ENCODE measurements at places on chromosomes 3 and 15.
A peak's percentile ranks its signal among the peaks of the same experiment; 100 is the strongest.

DNA sequence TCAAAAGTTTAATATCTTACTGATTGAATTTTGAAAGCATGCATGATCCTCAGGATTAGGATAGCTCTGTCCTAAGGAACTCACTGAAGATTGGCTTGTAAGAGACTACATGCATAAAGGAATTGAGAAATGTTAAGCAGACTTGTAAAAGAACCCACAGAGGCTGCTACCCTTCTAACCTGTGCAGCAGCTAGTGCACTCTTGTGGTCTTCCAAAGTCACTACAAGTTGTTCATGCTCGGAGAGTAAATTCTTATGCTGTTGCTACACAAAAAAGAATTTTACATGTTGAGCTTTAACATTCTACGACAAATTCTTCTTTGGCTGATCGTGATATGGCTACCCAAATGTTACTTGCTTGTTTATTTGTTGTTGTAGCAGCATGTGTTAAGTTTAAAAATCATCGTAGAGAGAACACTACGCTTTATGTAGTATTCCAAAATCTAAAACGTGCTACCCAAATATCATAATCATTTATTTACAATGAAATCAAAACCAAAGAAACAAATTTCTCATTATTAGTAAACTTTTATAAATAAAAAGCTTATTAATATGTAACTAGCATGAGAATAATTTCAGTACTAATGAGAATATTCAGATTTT lies 55.0 kb downstream of the GOLIM4 start:
- DNase-seq = no peak

DNA sequence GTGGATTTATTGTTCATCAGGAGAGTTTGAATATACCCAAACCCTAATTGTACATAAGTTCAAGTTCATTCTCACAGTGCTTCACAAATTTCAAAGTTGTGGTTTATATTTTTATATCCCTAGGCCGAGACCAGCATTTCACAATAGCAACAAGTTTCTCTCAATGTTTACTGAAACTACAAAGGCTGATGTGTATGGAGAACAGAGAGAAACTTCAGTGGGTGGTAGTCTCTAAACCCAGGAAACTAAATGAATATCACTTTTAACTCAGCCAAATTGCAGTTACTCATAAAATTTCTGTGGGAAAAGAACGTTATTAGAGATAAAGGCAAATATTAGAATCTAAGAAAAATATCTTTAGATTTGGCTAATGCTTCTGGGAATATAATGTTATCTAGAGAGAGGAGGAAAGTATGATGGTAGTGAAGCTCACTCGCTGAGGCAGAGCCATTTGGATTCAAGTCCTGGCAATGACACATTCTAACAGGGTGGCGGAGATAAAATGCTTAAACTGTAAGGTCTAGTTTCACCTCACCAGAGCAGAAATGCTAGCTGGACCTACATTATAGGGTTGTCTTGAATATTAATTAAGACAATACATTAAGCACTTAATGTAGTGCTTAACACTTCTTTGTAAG lies 514.8 kb downstream of the EPHA3 start:
- no peak for DNase-seq

DNA sequence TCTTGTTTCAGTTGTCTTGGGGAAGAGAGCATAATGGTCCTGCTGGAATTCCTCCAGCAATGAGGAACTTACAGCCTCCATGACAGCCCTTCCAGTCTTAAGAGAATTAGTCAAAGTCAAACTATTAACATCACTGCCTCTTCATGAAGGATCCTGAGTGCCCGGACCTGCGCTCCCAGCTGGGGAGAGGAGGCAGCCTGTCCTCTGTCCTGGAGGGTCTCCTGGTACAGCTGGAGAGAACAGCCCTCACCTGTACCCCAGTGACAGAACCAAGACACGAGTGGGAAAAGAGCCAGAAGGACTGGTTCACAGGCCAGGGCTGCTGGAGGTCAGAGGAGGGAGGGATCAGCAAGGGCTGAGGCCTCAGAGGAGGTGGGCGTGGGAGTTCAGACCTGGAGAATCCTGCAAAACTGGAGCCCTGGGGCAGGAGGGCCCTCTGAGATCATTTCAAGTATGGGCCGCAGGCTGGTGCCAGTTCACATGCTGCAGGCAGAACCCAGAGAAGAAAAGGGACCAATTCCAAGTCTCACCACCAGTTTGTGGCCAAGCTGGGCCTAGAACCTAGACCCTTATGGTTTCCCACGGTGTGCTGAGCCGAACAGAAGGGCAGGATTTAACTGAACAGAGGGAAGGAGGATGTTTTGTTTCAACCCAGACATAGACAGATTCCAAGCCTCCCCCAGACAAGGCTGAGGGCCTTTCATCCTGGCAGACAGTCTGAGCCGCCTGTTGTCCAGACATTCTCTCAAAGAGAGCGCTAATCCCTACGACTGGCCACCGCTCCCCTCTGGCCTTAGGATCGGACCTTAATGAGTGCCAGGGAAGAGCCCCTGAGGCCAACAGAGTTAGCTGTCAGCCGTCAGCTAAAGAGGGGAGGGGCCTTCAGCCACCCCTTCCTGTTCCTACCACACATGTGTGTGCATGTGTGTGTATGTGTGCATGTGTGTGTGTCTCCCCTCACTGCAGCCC lies 18.2 kb downstream of the LOXL1 start:
- DNase-seq = no peak

GRCh38 chr3:128702391-128702790 lies 23.6 kb upstream of the RAB7A start:
- no peak for DNase-seq

GRCh38 chr3:133561679-133562078 lies 11.8 kb upstream of the CDV3 start:
- no peak for DNase-seq

DNA sequence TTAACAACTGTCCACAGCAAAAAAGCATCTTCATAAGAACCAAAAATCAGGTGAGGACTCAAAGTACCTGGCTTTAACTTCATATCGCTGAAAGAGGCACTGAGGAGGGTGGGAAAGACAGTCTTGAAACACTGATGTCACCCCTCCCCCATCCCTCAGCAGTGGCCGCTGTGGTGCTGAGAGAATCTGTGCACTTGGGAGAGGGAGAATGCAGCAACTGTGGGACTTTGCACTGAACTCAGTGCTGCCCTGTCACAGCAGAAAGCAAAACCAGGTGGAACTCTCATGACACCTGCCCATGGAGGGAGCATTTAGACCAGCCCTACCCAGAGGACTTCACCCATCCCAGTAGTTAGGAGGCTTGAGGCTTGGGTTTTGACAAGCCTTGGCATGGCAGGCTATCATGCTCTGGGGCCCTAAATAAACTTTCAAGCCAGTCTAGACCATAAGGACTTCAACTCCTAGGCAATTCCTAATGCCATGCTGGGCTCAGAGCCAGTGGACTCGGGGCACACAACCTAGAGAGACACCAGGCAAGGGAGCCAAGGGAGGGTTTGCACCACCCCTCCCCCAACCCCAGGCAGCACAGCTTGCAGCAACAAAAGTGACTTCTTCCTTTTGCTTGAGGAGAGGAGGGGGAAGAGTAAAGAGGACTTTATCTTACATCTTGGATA lies 6.1 kb upstream of the ZSCAN2 start:
- DNase-seq = no peak

DNA sequence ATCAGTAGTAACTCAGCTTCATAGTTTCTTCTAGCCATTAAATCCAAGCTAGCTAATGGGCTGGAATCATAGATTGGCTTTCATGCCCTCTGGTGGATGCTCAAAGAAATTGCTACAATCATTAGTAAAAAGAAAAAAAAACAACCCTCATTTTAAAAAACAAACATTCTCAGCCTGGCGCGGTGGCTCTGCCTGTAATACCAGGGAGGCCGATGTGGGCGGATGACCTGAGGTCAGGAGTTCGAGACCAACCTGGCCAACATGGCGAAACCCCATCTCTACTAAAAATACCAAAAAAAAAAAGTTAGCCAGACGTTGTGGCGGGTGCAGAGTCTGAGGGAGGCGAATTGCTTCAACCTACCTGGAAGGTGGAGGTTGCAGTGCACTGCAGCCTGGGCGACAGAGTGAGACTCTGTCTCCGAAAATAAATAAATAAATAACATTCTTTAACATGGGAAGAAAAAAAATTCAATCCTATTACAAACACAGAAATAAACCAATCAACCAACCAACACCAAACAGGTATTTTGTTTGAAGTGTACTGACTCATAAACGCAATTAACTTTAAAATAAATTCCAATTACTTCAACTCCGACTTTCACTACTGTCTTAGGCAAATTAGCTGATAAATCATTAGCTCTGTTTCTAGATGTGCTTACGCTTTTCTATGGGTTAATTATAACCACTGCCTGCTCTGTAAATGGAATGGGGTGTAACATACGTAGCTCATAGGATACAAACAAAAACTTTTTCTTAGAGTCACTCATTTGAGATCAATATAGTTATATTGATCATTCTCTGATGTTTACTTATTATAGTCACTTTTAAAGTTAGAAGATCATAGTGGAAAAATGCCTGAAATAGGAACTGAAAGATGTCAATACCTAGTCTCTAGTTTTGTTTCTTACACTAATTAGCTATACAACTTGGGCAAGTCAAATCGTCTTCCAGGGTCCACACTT lies 24.9 kb downstream of the TMEM207 start:
- peak; percentile 22 for DNase-seq

DNA sequence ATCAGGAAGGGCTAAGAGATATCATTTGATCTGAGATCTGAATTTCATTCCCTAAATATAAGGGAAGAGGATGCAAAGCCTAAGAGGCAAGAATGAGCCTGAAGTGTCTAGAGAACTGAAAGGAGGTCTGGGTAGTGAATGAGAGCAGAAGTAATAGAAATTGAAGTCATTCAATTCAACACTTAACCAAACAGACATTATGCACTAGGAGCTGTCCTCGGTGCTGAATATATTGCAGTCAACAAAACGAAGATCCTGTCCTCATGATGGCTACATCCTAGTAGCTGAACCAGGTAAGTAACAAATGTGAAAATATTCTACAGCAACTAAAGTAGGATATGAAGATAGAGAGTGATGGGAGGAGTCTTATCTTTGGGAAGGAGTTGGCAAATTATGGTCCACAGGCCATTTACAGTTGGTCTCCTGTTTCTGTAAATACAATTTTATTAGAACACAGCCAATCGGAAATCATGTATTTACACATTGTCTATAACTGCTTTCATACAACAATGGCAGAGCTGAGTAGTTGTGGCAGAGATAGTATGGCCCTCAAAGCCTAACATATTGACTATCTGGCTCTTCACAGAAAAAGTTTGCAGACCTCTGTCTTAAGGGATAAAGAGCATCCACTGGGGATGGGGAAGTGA lies 192.9 kb upstream of the CADPS start:
- no peak for DNase-seq

- no peak for DNase-seq
Observed at GRCh38 chr3:119013951-119014350, 20.7 kb downstream of the IGSF11 start.

- DNase-seq = no peak
Observed at GRCh38 chr3:147483578-147483977, 74.4 kb downstream of the ZIC1 start.

DNA sequence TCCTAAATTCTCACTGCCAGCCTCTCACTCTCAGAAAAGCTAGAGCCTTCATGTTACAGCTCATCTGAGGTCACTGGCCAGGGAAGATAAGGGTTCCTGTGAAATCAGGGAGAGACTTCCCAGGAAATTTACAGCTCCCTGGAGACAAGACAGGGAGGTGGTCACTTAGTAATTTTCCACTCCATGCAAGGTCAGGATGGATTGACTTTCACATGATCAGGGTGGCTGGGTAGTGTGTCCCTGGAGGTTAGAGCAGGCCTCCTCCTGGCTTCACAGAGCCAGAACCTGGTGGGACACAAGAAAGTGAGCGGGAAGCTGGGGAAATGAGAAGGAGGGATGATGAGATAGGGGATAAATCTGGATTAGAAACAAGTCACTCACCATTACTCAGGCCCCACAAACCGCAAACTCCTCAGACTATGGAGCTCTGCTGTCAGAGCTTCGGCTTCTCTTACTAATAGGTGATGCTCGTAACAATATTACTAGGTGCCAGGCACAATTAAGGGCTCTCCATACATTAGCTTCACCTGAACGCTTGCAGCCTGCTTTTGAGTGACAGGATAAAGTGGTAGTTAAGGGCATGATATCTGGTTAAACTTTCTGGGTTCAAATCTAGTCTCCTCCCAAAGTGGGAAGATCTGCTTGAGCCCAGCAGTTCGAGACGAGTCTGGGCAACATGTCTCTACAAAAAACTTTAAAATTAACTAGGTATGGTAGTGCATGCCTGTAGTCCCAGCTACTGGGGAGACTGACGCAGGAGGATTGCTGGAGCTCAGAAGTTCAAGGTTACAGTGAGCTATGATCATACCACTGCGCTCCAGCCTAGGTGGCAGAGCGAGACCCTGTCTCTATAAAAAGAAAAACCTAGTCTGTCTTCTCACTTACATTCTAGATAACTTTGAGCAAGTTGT lies 24.9 kb downstream of the DUOX2 start:
- no peak for DNase-seq

GRCh38 chr3:159807137-159808040 lies 181.2 kb upstream of the IL12A start:
- no peak for DNase-seq

GRCh38 chr3:59450946-59451763 lies 401.3 kb upstream of the CFAP20DC start:
- no peak for DNase-seq

DNA sequence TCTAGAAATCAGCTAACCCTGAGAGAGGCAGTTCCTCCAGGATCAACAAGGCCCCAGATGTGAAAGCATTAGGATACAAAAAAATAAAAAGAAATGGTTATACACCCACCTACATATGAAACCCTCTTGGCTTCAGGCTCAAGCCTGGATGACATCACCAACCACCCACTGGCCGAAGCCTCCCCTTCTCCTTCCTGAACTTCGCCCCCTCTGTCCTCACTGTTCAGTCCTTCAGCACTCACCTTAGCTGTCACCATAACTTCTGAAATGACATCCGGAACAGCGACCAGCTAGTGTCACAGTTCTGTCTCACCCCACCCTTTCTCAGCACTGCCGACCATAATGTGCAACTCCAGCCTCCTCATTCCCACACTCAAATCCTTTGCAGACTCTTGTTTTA lies 98.7 kb downstream of the PLCH1 start:
- DNase-seq = no peak

DNA sequence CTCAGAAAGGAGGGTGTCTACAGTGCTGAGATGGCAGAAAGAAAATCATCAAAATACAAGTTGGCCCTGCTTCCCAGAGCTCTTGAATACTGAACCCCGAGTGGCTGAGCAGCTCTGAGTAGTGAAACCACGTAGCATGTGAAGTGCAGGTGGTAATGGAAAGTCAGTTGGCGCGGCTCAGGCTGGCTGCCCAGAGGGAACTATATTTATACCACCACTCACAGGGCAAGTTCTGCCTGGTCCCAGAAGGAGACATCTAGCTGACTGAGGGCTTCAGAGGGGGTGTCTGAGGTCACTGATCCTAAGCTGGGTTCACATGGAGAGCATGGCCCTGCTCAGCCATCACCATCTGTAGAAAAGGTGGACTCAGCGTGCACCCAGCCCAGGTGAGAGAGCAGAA lies 129.6 kb upstream of the AGBL1 start:
- no peak for DNase-seq
